ENCODE measurements at places on chromosomes 16 and 17.

- DNase-seq, result no peak
Measured at GRCh38 chr17:49180998-49181635, 29.3 kb downstream of the GNGT2 start.

DNA sequence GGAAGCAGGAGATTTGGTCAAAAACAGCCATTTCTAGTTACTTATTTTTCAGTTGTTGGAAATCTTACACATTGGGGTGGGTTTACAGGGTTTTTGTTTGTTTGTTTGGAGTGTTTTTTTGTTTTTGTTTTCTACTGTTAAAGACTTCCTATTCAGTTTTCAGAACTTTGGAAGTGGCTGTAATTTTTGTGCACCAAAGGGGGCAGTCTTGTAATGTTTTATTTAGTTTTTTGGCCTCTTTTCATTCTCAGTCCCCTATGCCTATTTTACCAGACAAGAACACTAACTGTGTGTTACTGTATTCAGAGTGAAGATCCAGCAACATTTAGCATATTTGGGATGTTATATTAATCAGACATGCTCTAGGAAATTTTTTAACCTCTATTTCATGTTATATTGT lies 20.6 kb downstream of the TPPP3 start:
- no peak for DNase-seq

- no peak for DNase-seq
Measured at GRCh38 chr17:49218941-49219913, 8.7 kb downstream of the ABI3 start.

GRCh38 chr16:24504472-24505345 lies 34.7 kb upstream of the RBBP6 start:
- peak; percentile 39 for DNase-seq

GRCh38 chr17:7404737-7405349 lies 946 bp upstream of the TMEM256 start:
- DNase-seq, result no peak

DNA sequence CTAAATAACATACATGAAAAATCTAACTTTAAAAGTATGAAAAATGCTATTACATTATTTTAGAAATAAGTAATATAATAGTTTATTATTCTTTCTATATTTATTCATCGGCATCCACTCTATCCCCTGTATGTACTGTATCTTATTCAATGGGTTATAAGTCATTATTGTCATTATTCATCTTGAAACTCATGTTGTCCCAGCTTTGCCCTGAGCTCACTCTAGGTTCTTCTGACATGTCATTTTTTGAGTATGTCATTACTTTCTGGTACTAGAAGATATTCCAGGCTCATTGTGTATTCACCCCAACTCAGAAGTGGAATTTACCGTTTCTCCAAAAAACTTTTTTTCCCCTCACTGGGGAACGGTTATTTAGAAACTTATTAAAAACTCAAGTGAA lies 53.0 kb upstream of the MNT start:
- no peak for DNase-seq

GRCh38 chr16:67040166-67040565 lies 11.2 kb downstream of the CBFB start:
- DNase-seq, result no peak

GRCh38 chr17:82740906-82741759 lies 5.7 kb downstream of the FN3K start:
- no peak for DNase-seq

- no peak for DNase-seq
Measured at GRCh38 chr17:66432996-66433551, 130.7 kb downstream of the PRKCA start.

DNA sequence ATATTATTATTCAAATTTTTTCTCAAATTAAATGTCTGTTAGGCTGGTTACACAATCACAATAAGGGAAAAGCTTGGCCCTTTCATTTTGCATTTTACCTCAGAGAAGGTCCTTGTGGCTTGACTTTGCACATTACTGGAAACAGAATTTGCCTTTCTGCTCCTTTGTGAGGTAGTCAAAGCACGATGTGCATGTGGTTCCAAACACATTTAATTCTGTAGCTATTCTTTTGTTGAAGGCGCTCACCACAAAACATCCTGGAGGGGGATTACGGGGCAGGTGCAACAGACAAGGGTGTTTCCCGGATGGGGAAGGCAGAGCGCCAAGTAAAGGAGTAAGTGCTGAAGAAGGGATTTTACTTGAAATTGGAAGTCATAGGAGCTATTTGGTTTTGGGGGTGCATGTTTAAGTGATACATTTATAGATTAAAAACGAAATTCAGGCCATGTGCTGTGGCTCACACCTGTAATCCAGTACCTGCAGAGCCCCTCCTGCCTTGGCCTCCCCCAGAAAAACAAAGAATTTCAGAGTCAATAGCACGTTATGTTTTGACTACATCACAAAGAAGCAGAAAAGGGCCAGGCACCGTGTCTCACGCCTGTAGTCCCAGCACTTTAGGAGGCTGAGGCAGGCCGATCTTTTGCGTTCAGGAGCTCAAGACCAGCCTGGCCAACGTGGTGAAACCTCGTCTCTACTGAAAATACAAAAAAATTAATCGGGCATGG lies 31.2 kb upstream of the TENT4B start:
- DNase-seq, result peak; percentile 2

GRCh38 chr17:82235775-82236141 lies 6.9 kb downstream of the SLC16A3 start:
- no peak for DNase-seq

GRCh38 chr16:4936991-4937781 lies at the start of gene PPL:
PPL (minus strand) TSS chr16:4937148; CDS start chr16:4937045, 103 bp downstream.
- DNase-seq, result no peak

- no peak for DNase-seq
Measured at GRCh38 chr16:730666-731509, 4.0 kb downstream of the HAGHL start.

- DNase-seq, result no peak
Measured at GRCh38 chr16:745739-746138, 4.9 kb upstream of the CIAO3 start.

DNA sequence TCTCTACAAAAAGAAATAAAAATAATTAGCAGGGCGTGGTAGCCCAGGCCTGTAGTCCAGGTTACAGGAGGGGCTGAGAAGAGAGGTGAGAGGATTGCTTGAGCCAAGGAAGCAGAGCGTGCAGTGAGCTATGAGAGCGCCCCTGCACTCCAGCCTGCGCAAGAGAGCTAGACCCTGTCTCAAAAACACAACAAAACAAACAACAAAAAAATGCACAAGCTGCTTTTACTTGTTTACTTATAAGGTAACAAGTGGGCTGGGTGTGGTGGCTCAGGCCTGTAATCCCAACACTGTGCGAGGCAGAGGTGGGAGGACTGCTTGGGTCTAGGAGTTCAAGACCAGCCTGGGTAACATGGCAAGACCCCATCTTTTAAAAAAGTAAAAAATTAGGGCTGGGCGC lies 1.7 kb downstream of the CYTH1 start:
- no peak for DNase-seq

- DNase-seq, result no peak
Measured at GRCh38 chr16:53837426-53837825, 133.5 kb downstream of the FTO start.

DNA sequence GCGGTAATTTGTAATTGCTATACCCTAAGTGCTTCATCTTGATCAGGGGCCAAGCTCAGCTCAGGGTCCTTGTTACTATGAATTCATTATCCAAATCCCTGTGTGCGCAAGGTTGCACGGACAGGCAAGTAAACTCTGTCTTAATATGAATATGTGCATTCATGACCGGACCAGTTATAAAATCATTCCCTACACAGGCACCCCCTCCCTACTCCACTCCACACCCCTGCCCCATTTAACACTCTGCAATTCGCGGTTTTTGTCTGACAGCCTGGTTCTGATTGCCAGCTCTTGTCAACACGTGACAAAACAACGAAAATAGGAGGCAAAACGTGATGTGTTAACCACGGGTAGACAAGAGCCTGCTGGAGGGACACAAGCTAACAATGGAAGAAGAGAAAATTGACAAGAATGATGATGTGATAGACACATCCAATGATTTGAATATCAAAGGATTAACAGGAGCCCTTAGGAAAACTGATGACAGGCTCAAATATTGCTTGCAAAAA lies 76.5 kb downstream of the CACNG3 start:
- no peak for DNase-seq

DNA sequence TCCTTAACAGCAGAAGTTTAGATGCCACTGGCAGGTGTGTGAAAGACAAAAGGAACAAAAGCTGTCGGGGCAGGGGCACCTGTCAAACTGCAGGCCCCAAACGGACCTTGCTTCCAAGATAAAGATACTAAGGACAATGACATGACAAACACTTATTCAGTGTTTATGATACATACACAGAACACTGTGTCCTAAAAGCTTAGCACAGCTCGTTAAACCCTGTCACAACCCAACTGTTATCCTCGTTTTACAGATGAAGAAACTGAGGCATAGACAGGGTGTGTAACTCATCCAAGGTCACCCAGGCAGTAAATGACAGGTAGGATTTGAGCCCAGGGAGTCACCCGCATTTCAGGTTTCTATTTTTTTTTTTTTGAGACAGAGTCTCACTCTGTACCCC lies 9.6 kb downstream of the SDK2 start:
- no peak for DNase-seq

- DNase-seq, result no peak
Measured at GRCh38 chr16:152141-153128, at the start of gene HBZ. HBZ (plus strand) TSS chr16:152644; CDS start chr16:152910, 266 bp downstream.

DNA sequence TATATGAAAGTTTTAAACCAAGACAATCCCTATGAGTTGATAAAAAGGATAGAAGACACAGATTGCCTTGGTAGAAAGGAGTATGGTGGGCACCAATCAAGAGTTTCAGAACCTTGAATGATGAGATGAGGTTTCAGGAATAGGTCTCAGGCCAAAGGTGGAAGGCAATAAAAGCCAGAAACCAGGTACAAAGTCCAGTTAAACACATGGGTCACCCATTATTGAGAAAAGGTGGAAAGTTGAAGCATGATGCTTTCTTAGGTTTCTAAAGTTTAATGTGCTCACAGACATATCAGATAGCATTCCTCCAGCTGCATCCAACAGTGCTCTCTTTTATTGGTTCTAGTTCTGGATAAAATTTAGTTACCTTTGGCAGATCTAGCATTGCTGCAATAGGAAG lies 950.8 kb upstream of the SOX9 start:
- no peak for DNase-seq

DNA sequence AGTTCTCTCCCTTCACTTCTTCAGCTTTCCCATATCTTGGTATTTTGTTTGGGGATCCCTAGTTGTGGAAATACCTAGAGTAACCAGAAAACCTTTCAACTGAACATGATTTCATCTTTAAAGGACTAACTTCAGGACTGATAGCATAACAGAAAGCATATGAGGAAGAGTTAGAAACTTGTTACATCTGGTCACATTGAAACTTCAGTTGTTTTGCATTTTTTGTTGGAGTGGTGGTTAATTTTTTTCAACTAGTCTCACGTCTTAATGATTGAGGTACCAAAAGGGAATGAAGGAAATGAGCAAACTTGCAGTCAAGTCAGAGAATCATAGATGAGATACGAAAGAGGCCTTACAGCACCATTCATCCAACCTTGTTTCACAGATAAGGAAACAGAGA lies 49.6 kb downstream of the TANGO6 start:
- no peak for DNase-seq

- DNase-seq, result no peak
Measured at GRCh38 chr16:66014221-66014620, 352.3 kb upstream of the CDH5 start.

GRCh38 chr17:2214929-2215615 lies 88.5 kb downstream of the SMG6 start:
- DNase-seq, result no peak

DNA sequence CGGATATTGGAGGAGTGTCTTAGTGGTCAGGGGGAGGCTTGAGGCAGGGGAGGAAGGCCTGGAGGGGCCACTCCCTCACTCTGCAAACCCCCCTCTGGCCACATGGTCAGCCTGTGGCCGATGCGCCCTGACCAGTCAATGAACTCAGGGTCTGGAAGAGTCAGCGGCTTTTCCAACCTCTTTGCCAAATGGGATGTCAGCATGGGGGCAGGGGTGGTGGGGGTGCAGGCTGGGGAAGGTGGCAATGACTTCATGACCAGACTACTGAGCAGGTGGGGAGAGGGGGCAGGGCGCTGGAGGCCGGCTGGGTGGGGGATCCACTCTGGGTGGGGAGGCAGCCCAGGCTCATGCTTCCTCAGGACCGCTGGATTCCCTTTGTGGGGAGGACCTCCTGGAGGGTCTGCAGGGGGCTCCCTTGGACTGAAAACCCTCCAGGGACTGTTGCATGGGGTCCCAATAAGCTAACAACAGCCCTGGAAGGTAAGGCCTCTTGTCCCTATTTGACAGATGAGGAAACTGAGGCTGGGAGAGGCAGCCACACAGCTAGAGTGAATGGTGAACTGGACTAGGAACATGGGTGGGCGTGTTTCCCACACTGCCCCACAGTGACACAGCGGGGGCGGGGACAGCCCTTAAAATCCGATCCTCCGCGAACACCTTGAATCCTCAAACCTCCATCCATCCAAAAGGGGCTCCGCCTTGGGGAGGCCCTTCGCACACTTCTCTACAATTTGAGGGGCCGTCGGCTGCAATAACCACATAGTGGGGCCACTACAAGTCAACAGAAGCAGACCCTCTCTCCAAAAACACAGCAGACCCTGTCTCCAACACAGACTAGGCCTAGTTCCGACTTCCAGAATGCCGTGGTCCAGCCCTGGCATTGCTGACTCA lies 81.0 kb upstream of the TOB1 start:
- no peak for DNase-seq

DNA sequence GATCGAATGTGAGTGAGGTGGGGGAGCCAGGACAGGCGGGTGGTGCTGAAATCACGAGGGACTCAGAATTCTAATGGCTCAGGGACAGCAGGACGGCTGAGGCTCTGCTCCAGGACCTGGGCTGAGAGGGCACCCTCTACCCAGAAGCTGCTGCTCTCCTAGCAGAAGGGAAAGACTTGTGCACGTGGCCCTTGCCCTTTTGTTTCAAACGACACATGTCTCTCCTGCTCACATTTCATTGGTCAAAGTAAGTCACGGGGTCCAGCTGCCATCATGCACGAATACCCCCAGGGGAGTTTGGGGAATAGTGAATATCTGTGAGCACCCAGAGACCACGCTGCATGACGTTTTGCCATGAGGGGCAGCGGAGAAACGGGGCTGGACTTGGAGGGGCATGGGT lies 73.2 kb downstream of the RTN4RL1 start:
- no peak for DNase-seq

DNA sequence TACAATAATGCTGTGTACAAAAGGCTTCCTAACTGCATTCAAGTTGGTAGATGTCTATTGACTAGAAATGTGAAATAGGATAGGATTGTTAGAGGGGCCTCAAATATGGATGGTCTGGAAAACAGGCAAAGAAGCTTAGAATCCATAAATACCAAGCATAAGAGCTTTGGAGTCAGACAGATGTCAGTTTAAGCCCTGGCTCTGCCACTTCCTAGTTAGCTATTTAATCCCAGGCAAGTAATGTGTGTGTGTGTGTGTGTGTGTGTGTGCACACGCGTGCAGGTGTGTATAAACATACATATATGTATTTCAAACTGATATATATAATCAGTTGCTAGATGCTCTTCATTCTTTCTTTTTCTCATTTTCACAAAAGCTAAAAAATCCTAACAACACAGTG lies 66.7 kb downstream of the MMD start:
- no peak for DNase-seq

Measured in activated T-cell treated with anti-CD3 and anti-CD28 coated beads for 4 hours (primary cell).